ENCODE measurements at places on chromosomes 3 and 15.

DNA sequence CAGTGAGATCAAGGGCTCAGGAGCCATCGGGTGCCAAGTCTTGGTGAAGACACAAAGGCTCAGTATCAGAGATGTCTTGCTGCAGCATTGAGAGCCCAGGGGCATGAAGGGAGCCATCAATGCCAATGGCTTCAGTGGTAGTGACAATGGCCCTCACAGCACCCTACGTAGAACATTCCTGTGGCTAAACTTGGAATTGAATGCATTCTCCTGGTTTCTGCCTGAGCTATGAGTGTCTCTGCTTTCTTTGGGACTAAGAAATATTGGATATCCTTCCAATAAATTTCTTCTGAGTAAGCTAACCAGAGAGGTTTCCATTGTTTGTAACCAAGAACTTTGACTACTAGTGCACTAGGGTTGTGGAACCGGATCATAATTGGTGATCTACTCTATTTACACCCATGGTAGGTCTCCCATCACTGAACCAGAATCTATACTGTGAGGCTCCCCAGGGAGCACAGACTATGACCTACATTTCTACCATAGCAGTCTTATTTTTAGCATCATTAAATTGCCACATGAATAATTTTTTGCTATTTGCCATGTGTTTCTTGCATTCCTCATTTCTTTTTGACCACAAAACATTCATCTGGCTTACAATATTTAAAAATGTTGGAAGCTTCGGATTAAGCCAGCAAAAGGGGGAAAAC is 31.6 kb upstream of the PDZRN3 start:
- peak; percentile 52 for DNase-seq

DNA sequence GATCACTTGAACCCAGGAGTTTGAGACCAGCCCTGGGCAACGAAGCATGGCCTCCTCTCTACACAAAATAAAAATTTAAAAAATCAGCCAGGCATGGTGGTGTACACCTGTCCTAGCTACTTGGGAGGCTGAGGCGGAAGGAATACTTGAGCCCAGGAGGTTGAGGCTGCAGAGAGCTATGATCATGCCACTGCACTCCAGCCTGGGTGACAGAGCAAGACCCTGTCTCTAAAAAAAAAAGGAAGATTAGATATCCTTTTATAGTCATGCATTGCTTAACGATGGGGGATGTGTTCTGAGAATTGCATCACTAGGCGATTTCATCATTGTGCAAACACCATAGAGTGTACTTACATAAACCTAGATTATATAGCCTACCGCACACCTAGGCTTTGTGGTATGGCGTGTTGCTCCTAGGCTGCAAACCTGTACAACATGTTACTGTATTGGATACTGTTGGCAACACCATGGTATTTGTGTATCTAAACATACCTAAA is 12.6 kb downstream of the ALAS1 start:
- no peak for DNase-seq

DNA sequence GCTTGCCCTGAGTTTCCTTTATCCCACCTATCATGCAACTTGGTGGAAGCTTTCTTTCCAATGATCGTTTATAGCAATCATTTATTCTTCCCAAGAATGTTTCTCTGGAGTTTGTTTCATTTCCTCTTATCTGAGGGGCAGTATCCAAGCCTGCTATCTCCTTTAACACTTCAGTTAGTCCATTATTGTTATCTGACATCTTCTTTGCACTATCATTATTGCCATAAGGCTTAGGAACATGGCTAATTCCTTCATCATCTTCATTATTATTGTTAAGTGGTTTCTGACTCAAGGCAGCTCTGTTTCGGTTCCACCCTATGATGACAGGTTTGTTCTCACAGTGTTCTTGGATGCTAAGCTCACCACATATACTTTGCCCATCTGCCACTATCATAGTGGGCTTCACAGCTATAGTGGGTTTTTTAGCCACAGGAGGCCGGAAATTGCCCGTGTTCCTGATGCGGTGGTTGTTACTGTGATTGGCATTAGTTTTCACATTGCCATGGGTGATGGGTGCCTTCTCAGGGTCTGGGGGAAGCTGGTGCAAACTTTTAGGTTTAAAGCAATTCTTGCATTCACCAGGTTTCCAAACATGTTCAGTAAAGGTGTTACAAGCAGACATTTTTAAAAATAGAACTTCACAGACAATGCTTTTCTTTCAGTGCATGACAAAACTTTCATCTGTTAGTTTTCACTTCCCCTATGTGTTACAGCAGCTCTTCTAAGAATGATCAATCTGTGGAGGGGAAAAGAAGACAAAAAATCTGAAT is 110.6 kb upstream of the TSPAN3 start:
- no peak for DNase-seq

DNA sequence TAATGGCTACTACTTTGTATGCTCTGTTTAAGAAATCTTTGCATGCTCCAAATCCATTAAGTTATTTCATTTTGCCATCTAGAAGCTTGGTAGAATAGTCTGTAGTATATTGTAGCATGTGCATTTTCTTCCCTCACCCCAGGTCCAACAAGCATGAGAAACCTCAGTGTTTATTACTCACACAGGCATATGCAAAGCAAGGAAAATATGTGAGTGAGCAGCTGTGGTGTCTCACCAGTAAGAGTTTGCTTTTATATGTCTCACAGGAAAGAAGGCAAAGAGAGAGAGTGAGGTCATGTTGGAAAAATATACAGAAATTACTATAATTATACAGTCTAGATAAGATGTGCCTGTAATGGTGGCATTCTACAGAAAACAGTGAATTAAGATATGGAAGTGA is 312.5 kb downstream of the C3orf38 start:
- peak; percentile 35 for DNase-seq

DNA sequence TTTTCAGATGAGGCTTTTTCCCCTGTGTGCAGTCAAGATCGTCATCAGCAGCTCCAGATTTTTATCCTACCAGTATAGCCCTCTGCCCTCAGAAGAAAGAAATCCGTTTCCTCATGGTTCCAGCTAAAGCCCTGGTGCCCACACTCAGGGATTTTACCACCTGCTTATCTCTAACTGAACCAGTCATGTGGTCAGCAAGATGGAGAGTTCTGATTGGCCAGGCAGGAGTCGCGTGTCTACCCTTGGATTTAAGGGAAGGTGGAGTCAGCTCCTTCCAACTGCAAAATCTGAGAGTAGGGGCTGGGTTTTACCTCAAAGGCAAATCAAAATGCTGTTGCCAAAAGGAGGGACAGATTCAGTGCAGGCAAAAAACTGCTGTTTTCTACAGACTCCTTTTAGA is 135.3 kb downstream of the LRTM1 start:
- no peak for DNase-seq

DNA sequence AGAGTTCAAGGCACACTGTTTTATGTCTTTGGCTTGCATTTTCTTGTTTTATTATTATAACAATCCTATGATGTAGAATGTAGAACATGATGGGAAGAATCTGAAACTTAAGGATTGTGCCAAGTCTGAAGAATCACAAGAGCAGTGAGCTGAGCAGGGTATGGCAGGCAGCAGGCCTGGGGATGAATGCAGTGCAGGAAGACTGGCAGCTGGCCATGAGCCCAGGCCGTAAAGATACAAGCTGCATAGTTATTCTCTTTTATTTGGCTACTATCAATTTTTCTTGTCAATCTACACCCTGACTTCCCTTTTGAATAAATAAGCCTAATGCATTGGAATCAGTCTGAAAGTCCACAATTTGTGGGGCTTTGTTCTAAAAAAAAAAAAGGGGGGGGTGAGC is 89.6 kb upstream of the ARPP21 start:
- no peak for DNase-seq

- DNase-seq = no peak
These were observed 21.0 kb upstream of the ATG7 start for GRCh38 chr3:11250902-11251806.

DNA sequence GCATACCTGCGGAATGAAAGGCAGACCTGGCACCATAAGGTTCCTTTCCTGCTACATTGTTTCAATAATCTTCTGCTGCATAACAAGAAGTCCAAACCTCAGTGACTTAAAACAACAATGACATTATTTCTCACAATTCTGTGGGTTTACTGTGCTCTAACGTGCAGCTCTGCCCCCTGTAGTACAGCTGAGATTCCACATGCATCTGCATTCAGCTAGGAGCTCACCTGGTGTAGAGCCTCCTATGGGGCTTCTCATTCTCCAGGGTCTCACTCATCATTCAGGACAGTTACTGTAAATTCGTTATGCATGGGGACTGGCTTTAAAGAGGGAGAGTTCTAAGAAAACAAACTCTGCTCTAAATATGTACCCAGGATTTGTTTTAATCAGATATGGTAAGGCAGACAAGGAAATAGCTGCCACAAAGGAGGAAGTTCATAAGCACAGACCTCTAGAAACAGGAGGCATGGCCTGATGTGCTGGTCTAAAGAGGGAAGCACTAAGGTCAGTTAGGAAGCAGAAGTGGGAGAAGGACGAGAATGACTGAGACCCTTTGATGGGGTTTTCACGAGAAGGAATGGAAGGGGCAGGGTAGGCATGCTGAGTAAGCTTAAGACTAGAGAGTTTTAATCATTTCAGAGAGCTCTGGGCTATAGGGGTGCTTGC is 347.0 kb downstream of the NEK10 start:
- no peak for DNase-seq

DNA sequence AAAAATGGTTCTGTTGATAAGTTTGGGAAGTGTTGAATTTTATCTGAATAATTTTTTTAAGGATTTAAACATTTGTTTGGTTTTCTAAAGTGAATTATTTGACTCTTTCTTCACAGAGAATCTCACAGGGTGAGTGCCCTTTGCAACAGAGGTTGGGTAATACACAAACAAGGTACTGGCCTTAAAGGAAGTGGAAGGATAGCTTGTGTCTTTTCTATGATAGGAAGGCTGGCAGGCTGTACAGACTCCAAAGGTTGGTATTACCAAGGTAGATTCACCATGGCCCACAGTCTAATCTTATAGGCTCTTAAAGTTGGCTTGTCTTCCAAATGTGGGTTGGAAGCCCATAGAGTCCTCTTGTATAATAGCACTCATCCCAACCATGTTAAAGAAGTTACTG is 311.5 kb downstream of the SV2B start:
- DNase-seq = no peak

DNA sequence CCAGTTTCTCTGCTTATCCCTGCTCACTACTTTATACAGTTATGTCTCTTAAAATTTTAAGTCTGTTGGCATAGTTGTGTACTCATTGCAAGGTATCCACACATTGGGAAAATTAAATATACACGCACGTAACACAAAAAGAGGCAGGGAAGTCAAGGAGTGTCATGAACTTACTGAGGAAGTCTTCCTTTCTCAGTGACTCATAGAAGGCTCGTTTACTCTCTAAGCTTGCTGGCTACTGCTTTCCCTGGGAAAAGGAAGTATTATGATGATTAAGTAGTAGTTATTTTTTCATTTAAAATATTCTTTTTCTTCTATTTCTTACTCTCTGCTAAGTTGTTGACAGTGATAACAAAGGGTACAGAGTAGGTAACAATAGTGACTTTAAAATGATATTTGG is 287.3 kb downstream of the UBE2E2 start:
- peak; percentile 82 for DNase-seq

DNA sequence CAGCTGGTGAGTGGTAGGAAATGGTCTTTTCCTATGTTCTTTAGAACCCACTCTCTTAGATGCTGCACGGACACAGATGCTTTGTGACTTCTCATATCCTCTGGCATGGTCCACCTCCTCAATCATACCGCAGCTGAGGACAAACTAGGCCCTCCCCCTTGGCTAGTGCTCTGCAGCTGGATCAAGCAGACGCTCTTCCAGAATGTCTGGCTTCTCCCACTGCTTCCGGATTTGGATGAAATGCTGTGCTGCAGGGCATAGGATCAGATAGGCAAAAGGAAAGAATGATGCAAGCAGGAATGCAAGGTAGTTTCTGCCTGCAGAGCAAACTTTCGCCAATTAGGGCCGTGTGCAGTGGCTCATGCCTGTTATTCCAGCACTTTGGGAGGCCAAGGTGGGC is 75.7 kb upstream of the SLC4A7 start:
- peak; percentile 90 for DNase-seq

DNA sequence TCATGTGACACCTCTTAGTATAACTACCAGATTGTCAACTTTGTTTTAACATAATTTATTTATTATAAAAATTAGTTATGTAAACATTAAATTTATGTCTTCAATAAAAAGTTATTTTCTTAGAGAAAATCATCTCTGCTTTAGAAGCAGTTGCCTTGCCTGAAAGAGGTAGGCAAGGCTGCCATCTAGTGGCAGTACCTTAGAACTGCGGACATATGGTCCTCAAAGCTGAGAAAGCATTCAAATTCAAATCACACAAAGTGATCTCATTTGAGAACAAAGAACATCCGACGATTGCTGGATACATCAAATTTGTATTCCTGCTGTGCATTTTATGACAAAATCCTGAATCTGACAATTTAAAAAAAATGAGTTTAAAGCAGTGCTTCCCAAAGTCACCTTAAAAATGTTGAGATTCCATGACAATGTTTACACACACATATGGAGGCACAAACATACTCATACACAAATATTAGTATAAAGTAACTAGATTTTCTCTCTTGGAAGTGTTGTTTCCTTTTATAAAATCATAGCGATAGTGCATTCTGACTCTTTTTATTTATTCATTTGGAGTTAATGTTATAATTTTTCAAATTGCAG is 617.4 kb downstream of the CADM2 start:
- peak; percentile 22 for DNase-seq

DNA sequence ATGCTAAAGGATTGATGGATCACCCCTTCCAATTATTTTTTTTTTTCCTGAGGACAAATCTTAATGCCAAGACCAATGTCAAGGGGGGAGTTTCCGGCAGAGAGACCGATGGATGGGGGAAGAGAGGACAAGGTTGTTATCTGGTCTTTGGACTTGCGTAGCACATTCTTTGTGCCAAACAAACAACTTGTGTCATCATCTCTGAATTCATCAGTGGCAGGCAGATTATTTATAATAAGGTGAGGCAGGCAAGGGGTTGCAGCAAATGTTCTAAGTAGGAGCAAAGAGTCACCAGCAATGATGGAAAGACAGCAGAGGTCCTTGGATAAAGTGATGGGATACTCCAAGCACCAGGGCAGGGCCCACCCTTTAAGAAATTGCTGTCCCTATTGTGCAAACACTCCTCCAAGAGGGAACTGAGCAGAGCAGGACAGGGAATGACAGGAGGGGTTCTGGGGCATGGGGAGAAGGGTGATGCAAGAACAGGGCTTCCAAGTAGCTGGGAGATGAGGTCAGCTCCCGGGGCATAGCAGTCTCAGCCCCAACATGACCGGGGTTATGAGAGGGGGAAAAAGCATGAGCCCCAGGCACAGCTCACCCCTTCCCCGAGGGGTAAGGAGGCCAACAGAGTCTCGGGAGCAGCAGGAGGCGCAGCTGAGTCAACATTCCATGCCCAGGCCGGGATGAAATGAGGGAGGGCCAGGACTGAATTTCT is 57.4 kb downstream of the ANXA2 start:
- no peak for DNase-seq

GRCh38 chr3:176978441-176978840 is 218.8 kb downstream of the TBL1XR1 start:
- DNase-seq = no peak

DNA sequence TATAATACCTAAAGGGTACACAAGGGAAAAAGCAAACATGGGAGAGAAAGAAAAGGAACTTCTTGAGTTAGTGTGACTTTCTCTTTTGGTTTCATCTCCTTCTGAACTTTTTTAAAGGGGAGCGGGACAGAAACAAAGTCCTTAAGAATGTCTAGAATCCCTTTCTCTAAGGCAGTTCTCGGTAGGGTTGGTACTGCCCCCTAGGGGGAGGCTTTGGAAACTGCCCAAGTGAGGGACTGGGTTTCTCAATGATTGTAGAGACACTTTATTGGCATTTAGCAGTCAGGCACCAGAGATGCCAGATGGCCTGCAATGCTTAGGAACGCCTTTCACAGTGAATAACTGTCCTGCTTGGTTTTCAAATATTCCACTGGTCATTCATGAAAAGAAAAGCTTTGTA is 172.7 kb downstream of the WDR72 start:
- no peak for DNase-seq

- no peak for DNase-seq
These were observed 173.8 kb downstream of the RPLP1 start for GRCh38 chr15:69626095-69627066.
